ENCODE measurements at places on chromosomes 13 and 19. TPM values are rescaled to one million over a fixed set of nuclear protein-coding genes. Genes with fewer than 3 reads are reported as not detected.

The MARK4 gene
- polyA plus RNA-seq, result 39.1 TPM

GRCh38 chr13:100245104-100245503 is 156.2 kb downstream of the PCCA start:
- no peak for DNase-seq

- DNase-seq, result no peak
Measured at GRCh38 chr13:50388481-50388880, 373.2 kb downstream of the KCNRG start.

GRCh38 chr19:40549007-40549708 is 27.5 kb upstream of the SHKBP1 start:
- no peak for DNase-seq

DNA sequence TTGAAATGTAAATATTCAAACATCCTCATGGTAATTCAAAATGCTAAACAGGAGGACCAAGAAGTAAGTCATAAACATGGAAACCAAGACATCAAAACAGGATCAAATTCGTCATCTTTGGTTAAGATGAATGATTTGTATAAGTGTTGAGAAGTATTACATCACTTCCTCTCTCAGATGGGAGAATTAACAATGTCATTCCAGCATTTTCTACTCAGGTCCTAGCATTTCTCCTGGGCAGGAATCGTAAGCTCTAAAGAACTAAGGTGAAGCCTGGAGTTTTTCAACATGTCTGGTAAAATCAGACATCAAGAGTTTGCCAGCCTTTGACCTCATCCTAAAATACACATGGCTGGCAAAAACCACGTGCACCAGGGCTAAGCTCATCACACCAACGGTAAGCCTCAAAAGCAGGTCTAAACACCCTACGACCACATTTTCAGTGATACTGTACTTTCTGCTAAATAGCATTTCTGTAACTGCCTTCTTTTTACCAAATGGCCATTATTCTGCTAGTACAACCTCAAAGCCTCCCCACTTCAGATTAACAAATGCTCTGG is 24.8 kb downstream of the RANBP3 start:
- no peak for DNase-seq

DNA sequence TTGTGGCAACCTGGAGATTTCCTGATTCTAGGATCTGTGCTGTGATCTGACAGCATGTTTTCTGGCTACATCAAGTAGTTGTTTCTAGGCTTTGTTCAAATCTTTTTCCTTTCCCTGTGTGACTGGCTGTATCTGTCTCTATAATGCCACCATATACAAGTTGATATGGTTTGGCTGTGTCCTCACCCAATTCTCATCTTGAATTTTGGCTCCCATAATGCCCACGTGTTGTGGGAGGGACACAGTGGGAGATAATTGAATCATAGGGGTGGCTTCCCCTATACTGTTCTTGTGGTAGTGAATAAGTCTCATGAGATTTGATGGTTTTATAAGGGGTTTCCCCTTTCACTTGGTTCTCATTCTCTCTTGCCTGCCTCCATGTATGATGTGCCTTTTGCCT is 24.6 kb upstream of the CLDN10 start:
- no peak for DNase-seq

The CCDC169 gene
- 4.4 TPM for polyA plus RNA-seq

DNA sequence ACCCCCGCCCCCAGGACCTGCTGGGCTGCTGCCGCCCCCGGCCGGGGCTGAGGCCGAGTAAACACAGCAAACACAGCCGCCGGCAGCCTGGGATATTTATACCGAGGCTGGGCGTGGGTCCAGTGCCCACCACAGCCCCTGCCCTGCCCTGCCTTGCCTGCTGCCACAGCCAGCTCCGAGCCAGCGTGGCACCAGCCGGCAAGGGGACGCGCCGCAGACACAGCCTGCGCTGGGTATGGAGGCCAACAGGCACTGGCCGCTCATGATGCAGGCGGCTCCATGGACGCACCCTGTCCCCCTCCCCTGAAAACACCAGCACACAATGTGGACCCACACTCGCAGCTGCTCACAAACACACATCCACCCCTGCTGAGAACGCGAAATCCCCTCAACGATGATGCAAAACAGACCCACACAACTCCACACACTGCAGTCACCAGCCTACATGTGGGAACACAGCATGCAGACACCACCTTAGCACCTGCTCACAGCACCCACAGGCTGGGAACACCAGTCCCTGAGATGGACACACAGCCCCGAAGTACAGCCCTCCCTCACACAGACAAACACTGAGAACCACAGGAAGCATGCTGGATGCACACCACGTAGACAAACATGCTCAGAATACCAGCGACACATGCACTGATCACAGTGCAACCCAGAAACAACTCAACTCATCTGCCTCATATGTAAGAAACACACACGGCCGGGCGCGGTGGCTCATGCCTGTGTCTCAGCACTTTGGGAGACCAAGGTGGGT is 16.2 kb downstream of the CCDC97 start:
- DNase-seq, result no peak

The CGB5 gene
- not detected for polyA plus RNA-seq

The PTPRH gene
- polyA plus RNA-seq, result 0.27 TPM

GRCh38 chr19:32570081-32570785 is 10.8 kb upstream of the PDCD5 start:
- peak; percentile 34 for DNase-seq

The RASA3 gene
- polyA plus RNA-seq, result 23.6 TPM

- DNase-seq, result no peak
Measured at GRCh38 chr19:1481893-1482360, 2.9 kb upstream of the C19orf25 start.

DNA sequence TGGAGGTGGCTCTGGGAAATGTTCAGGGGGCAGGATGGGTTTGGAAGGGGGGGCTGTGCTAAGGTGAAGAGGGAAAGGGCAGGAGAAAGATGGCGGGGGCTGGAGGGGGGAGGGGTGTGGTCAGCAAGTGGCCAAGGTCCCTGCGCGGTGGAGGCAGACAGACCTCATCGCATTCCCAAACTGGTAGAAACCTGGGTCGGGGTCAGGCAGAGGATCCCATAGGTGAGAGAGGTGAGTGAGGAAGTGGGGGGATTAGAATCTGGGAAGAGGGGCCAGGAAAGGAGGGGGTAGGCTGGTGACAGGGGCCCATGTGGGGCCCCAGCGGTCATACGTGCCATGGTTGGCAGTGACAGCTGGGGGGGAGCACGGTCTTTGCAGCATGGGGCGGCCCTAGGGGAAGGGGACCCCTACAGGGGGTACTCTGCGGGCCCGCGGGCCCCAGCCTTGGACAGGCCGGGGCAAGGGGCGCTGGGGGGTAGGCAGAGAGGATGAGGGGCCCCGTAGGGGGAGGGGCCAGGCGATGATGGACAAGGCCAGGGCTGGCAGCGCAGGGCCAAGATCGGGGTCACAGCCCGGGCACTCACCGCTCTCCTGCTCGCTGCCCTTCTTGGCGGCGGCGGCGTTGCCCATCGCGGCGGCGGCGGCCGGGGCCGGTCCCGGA is 514 bp downstream of the PRKACA start:
- no peak for DNase-seq

The ANKRD24 gene
- polyA plus RNA-seq, result 1.6 TPM

DNA sequence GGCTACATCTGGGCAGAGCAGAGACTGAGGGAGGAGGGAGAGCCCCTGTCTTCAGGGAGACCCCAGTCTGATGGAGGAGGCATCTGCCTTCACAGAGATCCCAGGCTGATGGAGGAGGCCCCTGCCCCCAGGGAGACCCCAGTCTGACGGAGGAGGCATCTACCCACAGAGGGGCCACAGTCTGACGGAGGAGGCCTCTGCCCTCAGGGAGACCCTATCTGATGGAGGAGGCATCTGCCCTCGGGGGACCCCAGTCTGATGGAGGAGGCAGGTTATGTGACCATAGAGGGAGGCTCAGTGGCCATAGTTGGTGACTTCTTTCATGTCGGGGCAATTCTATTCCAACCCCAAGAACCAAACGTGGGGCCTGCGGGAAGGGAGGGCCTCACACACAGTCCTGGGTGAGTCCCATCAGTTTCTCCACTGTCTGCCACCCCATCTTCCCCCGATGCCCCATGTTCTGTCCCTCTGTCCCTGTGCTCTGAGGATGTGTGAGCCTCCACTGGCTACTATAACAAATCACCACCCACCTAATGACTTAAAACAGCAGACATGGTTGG is 14.3 kb downstream of the MISP start:
- no peak for DNase-seq

The CYP2A6 gene
- not detected for polyA plus RNA-seq

GRCh38 chr19:41995959-41996797 is 2.1 kb upstream of the ATP1A3 start:
- no peak for DNase-seq

The CBY2 gene
- not detected for polyA plus RNA-seq

- no peak for DNase-seq
Measured at GRCh38 chr13:110512198-110512740, 49.3 kb downstream of the RAB20 start.

GRCh38 chr13:112587212-112587763 is 665 bp downstream of the TUBGCP3 start:
- peak; percentile 84 for DNase-seq

The C19orf25 gene
- polyA plus RNA-seq, result 22.4 TPM

- no peak for DNase-seq
Measured at GRCh38 chr13:50334944-50335343, 319.7 kb downstream of the KCNRG start.

DNA sequence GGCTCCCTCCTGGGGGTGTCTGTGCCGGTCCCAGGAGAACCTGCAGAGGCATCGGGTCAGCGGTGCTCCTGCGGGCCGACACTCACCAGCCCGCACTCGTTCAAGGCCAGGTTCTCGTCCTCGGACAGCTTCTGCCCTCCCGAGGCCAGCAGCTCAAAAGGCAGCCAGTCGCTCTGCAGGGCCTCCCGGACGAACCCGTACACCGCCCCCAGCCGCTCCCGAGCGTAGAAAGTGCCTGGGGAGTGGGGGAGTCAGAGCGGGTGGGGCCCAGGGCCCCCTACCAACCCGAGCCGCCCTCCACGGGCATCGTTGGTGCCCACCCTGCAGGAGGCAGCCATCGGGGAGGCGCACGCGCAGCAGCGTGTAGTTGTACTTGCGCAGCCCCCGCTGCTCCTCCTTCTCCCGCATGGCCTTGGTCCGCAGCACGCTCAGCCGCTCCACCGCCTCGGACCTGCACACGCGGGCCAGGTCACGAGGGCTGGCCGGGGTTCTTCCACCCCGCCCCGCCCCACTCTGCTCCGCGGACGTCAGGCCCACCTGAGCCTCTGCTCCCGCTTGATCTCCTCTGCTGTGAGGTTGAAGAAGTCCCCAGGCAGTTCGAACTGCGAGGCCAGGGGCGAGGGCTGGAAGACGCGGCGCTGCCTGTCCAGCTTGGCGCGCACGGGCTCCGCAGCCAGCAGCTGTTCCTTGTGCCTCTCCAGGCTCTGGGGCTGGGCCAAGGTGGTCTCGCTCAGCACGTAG is 11.5 kb downstream of the UBXN6 start:
- DNase-seq, result no peak

GRCh38 chr19:31648347-31648746 is 299.1 kb upstream of the TSHZ3 start:
- DNase-seq, result no peak

The CSNK1G2 gene
- 42.8 TPM for polyA plus RNA-seq

DNA sequence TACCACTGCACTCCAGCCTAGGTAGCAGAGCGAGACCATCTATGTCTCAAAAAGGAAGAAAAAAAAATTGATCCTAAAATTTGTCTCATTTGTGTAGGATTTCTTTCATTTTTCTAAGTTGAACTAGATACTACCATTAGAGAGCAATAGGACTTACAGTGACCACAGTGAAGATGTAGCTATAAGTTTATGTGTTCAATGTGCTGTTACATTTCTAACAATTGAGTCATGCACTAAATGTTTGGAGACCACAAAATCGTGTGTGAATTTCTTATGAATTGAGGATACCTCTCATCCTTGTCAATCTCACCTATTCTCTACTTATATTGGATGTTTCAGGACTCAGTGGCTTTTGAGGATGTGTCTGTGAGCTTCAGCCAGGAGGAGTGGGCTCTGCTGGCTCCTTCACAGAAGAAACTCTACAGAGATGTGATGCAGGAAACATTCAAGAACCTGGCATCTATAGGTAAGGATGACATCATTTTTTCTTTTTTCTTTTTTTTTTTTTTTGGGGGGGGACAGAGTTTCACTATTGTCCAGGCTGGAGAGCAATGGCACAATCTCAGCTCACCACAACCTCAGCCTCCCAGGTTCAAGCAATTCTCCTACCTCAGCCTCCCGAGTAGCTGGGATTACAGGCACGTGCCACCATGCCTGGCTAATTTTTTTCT is 12.8 kb downstream of the ZNF791 start:
- DNase-seq, result no peak

The KCNN4 gene
- polyA plus RNA-seq, result 1.1 TPM

- no peak for DNase-seq
Measured at GRCh38 chr19:54661846-54662481, 821 bp upstream of the LILRB4 start.

DNA sequence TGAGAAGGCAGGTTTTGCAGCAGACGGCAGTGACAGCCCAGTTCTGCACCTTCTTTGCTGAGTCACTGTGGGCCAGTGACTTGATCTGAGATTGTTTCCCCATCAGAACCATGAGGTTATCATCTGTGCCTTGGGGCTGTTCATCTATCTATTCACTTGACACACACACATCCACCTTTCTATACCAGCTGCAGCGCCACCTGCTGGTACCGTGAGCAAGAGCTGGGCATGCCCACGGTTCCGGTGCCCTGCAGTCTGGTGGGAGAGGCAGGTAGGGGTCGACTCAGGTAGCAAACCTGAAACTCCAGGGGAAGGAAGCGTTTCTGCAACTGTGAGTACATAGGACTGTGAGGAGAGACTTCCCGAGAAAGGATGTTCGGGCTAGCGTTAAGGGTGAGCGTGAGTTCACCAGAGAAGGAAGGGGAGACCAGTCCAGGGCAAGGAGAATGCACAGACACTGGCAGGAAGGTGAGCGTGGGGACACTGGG is 7.5 kb upstream of the LIN7B start:
- DNase-seq, result no peak

DNA sequence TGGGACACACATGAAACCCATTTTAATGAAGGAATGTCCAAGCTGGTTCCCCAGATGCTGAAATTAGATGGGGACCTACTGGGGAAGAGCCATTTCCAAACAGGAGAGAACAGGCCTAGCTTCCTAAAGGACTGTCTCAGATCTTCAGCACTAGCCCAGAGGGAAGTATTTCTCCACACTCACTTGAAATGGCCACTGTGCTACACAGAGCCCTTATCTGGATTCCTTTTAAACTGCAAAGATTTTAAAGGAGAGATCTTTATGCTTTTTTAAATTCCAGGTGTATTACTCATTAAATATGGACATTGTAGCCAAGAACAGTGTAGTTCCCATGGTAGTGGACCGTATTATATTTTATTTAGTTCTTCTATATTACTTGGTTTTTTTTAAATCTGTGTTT is 255.3 kb downstream of the SHISA2 start:
- no peak for DNase-seq

- peak; percentile 96 for DNase-seq
Measured at GRCh38 chr19:13152974-13153568, 2.9 kb downstream of the IER2 start.

The CPAMD8 gene
- 4.2 TPM for polyA plus RNA-seq

DNA sequence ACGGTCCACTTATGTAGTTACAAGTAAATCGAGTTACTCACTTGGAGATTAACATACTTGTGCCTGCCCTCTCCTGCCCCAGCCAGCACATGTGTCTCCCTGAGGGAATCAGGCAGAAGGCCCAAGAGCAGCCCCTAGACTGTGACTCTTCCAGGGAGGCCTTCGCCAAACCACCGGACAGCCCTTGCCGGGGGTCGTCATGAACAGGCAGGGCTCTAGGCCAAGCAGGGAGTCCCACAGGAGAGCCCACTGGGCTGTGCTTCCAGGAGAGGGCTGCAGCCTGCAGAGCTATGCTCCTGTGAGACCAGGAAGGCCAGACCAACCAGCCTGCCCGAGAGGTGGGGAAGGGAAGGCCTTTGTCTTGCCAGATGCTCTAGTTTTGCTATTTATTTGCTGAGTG is 283.3 kb downstream of the FOXO1 start:
- DNase-seq, result no peak
